Fibroblast of pulmonary artery (primary cell): ENCODE measurements at places on chromosomes 3 and 15.

GRCh38 chr15:76529911-76530310, 193.3 kb downstream of the ISL2 start:
- DNase-seq: peak; percentile 3

DNA sequence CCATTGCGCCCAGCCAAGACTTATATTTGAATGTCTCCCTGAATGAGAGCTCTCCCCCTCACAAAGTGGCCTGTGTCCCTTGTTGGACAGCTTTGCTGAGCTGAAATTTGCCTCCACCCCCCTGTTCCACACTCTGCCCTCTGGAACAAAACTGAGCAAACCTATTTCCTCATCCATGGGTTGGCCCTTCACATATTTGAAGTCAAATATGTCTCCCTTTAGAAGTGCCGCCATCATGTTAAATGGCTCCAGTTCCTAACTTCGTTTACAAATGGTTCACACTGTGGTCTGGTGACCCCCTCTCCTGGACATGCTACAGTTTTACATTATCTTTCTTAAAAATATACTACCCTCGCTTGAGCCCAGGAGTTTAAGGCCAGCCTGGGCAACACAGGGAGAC, 4.6 kb downstream of the PLIN1 start:
- no peak for DNase-seq

DNA sequence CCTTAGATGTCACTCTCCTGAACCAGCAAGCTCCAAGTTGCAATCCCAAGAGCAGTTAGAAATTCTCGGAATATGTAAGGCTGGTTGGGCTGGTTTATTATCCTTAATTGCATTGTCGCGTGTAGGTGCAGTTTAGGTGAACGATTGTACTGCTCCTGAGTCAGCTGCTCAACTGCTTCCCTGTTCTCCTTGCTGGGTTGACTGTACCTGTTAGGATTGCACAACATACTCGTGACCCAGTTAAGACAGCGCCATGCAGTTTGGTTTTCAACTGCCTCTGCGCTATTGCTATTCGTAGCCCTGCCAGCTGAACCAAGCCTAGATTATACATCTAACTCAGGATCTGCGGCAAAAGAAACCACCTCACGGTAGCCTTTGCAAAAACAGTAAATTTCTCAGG, 41.0 kb downstream of the BCL2L10 start:
- DNase-seq: no peak

- peak; percentile 60 for DNase-seq
These were observed 17.1 kb upstream of the SNX22 start for GRCh38 chr15:64134345-64134829.

DNA sequence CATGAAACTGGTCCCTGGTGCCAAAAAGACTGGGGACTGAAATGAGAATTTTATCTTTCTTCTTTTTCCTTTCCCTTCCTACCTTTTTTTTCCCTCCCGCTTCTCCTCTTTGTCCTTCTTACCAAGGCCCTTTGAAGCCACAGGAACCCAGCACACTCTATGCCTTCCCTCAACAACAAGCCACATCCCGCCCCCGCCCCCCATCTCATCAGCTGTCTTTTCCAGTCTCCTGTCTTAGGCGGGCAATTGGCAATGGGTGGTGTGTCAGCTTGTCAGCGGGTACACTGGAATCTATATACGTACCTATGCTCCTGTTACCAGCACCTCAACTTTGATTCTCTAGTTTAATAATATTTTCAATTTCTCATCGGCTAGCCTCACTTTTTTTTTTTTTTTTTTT, 56.3 kb upstream of the CHD2 start:
- no peak for DNase-seq

DNA sequence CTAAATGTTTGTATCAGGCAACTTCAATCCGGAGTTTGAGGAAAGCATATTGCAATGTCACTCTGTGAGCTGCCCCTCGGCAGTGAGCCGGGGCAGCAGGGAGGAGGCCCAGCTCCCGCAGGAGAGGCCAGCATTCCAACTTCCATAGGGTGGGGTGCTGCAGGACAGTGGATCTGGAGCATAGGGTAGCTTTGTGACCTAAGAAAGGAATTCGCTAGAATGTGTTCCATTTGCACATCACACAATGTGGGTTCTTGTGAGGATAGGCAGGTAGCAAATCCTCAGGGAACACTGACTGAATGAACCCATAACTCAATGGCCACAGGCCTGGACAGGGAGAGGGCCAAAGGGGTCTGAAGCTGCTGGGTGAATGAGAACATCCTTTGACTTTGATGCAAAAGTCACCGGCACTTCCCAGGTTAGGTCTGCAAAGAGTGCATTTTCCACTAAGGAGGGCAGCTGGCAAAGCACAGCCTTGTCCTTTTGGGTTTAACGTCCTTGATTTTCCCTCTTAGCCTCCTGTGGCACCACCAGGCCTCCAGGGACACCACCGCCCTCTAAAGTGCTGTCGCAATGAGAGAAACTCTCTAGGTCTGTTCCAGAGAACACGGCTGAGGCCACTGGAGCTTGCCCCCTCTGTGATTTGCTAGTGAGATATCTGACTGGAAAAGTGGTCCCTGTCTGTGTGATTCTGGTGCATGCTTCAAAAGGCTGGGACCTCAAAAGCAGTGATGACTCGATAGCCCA, 36.2 kb downstream of the GABRB3 start:
- DNase-seq: no peak

DNA sequence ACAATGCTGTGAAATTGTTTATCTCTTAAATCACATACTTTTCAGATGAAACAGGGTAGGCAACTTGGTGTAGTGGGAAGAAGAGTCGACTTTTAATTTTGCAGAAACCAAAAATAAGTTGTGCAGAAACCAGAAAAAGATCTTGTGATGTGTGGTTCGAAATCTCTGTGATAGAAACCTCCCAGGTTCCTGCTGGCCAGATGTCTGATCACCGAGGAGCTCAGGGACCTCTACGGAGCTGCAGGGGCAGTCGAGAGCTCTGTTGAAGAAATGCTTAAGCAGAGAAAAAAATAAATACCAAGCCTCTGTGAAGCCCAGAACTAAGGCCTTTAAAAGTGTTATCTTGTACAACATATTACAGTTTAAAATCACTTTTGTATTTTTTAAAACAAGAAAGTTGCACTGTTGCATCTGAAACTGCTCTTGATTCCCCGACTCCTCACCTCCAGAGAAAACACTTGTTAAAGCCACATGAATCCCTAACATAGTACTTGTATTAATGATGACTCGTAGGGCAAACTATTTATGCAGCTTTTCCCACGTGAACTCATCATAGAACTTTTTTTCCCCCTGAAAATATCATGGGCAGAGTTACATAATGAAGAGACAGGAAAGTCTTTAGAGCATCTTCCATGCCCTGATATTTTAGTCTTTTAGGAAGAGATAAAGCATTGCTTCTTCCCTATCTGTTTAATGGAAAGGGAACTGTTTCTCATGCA, 51.3 kb downstream of the CCK start:
- peak; percentile 10 for DNase-seq

GRCh38 chr15:99466701-99467337, 99.0 kb upstream of the MEF2A start:
- DNase-seq: peak; percentile 89

DNA sequence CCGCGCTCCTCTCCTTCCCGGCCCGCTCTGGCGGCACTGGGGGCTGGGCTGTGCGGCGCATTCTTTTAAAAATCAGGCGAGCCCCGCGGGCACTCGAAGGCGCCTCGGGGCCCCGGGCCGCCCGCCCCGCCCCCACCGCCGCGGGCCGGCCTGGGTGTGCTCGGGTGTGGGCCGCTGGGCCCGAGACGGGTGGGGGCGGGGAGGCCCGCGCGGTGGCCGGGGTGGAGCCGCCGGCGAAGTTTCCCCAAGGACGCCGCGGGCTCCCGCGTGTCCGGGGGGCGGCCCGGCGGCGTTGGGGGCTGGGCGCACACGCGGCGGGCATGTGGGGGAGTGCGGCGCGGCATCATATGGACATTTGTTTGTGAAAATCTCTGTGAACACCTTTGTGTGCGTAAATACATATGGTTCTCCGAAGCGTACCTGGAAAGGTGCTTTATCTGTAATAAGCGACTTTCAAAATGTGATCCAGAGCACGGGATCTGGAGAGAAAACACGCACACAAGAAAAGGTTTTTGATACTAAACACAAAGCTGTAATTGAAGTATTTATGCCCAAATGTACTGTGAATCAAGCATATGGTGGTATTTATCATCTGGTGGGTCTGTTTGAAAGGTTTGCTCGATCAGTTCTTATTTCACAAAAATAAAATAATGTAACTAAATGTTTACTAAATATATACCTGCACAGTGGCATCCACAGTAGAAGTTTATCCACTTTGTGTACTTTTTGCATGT, 612 bp upstream of the TBL1XR1 start:
- DNase-seq: no peak

GRCh38 chr15:74422265-74422651, 11.5 kb downstream of the SEMA7A start:
- DNase-seq: no peak

DNA sequence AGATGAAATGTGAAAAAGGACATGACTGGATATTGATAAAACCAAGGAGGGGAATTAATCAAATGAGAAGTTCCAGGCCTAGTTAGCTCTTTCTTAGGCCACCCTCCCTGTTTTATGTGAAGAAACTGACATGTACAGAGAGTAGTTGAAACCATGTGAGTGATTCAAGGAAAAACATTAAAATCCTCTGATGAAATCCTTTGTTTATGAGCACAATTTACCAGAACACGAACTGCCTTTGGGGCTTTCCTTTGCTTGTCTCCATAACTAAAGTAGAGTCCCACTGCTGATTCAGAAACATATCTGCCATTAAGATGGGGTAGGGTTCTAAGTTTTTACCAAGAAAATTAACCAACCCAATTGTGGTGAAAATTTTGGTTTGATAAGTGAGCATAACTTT, 558.3 kb downstream of the NR2F2 start:
- DNase-seq: no peak

DNA sequence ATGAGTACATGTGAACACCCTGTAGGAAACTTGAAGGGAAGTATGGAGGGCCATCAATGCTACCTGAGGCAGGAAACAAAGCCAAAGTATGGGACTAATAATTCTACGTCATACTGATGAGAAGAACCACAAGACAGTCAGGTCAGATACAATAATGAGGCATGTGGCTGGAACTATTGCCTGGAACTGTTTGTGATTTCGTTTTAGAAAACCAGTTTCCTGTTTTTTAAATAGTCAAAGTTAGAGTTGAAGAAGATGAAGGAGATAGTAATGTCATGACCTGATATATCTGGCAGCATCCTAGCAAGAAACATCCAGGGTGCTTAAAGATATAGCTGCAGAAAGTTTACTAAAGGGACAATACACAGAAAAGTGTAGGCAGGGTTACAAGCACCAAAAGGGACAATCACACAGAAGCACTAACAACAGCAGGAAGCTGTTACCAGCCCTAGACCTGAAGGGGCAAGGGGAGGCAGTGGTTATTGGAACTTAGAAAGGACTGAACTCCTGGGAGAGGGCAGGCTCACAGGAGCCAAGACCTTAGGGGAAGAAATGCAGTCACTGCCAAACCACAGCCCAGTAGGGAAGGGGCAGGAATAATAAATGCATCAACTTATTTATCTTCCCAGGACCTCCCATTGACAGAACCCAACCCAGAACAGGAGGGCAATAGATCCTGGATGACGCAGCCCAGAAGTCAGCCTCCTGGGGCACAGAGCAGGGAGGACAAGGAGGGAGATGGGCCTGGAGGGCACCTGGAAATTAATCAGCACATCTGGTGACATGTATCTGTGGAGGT, 302.1 kb upstream of the STT3B start:
- no peak for DNase-seq

DNA sequence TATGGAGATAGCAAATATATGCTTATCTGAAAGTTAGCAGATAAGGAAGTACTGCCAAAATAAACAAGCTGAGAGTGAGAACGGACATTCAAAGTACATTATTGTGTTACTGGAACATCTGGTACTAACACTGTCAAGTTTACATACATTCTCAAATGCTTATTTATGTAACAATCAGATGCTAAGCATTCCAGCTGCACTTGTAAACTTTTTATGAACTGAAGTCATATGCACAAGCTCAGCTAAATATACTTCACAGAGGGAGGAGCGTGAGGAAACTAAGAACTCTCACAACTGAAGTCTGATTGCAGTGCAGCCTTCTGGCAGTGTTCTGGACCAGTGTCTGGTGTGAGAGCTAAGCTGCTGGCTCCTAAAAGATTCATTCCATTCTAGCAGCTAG, 223.7 kb upstream of the NANOGP8 start:
- DNase-seq: peak; percentile 91

- no peak for DNase-seq
These were observed 67.1 kb upstream of the CDV3 start for GRCh38 chr3:133506215-133506901.

GRCh38 chr15:70030851-70031250, 66.9 kb downstream of the TLE3 start:
- no peak for DNase-seq

DNA sequence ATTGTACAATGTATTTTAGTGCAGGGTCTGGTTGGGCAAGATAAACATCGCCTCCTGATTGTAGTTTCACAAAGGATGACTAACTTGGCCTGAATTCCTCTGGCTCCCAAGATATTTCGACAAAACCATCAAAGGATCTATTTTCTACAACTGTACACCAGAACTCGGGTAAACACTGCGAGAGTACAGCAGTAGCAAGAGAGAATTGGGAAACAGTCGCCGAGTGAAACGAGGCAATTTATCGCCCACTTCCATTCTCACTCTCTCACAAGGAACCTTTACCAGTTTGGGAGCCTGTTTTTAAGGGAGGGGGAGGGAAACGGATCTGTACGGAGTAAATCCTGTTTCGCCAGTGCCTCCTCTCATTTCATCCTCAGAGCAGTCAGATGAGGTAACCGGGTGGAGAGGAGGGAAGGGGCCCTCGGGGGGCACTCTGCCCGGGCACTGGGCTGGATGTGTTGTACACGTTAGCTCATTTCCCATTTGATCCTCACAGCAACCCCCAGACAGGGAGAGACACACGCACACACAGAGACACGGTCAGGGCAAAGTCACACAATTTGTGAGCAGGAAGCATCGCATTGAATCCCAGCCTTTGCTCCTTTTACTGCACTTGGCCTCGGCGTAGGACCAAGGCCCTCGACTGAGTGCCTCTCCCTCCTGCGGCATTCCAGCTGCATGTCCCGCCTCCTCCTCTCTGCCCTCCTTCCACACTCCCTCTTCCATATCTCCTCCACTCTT, 120.1 kb downstream of the LIPC start:
- DNase-seq: peak; percentile 95

DNA sequence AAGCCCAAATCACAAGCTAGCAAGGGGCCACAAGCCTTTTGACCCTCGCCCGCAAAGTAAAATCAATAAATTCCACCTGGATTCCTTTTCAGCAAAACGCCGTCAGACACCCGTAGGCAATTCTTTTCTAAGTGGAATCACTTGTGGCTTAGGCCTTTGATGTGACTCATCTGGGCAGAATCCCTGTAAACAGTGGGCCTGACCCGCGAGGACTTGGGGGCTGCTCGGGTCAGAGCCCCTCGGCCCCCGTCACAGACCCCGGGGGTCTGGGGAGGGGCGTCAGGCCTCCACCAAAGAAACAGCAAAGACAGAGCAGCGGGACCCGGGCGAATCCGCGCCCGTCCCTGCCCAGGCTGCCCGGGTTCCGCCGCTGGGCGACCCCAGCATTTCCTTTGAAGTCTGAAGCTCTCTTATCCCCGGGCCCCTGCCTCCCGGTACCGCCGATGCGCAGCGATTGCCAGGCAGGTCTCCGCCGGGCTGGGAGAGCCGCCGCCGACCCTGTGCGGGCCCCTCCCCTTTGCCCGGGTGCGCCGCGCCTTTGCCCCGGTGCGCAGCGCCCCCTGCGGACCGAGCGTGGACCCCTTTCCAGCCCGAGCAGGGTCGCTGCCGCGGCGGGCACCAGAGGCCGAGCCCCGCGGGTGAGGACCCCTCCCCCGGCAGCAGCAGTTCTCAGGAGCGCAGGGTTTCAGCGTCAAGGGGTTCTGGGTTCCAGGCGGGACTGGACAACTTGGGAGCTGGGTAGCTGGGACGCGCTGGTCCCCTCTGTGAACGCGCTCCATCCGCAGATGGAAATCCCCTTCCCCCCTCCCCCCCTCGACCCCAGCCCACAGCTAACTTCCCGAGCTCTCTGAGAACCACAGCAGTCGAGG, 178.3 kb downstream of the UACA start:
- no peak for DNase-seq
